ENCODE measurements at places on chromosomes 7 and 10.
A peak's percentile ranks its signal among the peaks of the same experiment; 100 is the strongest.

GRCh38 chr7:11701829-11702560 is 130.0 kb downstream of the THSD7A start:
- no peak for DNase-seq

DNA sequence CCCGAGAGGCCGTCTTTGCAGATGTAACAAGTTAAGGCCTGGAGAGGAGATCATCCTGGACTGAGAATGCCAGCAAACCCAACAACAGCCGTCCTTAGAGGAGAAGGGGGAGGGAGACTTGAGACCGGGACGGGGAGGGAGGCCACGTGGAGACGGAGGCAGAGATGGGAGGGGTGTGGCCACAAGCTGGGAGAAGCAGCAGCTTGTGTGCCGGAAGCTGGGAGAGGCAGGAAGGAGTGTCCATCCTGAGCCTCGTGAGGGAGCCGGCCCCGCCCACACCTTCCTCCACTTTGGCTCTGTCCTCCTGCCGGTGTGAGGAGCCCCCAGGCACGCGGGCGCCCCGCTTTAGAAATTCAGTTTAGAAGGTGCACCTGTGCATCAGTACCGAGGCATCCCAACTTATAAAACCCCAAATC is 95.7 kb downstream of the DNAJB6 start:
- peak; percentile 84 for DNase-seq

DNA sequence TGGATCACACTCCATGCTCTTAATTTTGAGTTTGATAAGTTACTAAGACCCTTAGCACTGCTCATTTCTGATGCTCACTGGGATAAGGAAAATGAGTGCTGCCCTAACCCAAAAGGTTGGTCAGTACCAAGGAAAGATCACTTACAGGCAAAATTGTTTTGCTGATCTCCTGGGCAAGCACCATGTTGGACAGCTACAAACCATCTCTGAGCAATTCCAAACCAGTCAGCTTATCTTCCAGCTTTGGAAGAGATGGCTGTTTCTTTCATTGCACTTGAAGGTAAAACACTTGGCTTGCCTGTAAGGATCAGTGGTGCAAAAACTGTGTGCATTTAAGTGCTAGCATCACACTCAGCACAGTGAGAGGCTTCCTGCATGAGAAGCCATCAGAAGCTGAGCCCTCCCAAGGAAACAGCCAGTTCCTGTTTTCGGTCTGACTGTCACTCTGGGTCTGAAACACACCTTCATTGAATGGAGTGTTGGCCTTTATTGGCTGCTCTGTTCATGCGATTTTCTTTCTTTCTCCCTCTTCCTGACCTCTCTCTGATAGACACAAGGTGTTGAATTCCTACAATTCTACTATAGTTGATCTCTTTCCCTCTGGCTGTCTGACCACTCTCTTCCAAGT is 126.4 kb upstream of the GHITM start:
- DNase-seq = no peak

- DNase-seq = peak; percentile 58
Observed at GRCh38 chr10:52308251-52309031, 5.6 kb upstream of the DKK1 start.

- no peak for DNase-seq
Observed at GRCh38 chr10:24318517-24318916, 109.6 kb downstream of the KIAA1217 start.

DNA sequence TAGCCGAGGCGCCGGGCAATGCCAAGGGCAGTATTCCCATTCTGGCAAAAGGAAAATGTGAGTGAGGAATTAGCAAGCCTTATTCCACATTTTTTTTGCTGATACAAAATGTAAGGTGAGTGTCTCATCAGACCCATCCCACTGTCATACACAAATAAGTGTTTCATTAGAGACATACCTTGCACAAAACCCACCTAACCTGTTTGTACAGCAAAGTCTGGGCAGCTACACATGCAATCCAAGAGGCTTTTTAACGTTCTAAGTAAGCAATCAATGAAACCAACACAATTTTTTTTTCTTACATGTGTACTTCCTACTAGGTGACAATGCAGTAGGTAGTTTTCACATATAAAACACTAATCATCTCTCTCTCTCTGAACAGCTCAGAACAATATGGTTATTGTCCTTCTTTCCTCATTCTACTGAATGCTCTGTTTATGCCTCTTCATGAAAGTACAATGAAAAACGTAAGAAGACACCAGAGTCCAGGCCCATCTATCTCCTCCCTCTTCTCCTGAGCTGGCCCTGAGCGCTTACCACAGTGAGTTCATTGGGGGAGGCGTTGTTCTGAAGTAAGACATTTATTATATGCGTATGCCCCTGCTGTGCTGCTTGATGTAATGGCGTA is 217.2 kb downstream of the ANK3 start:
- DNase-seq = no peak

- DNase-seq = no peak
Observed at GRCh38 chr7:106393564-106394251, 108.9 kb upstream of the NAMPT start.

- no peak for DNase-seq
Observed at GRCh38 chr7:74380720-74381119, 73.0 kb upstream of the GTF2IRD1 start.

- DNase-seq = no peak
Observed at GRCh38 chr7:105992905-105993304, 29.8 kb downstream of the CDHR3 start.

- DNase-seq = peak; percentile 28
Observed at GRCh38 chr10:64209561-64209960, 688.4 kb downstream of the REEP3 start.

GRCh38 chr7:70500261-70500660 is 631.7 kb upstream of the GALNT17 start:
- no peak for DNase-seq

GRCh38 chr7:149109969-149110368 is 16.2 kb downstream of the ZNF425 start:
- DNase-seq = no peak

DNA sequence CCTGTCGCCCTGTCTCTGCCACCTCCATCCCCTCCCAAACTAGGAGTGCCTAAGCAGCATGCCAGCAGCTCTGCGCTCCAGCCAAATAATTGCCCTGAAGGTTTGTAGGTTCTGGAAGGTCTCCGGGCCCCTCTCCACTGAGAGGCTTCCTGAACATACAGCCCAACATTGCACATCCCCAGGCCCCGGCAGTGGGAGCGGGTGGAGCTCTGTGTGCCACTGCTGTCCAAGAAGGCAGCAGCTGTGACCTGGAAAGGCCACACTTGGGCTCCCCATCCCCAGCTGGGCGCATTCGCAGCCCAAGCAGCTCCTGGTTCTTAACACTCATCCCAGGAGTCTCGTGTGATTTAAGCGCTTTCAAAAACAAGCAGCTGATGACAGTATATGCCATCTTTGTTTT is 95.7 kb downstream of the COL13A1 start:
- DNase-seq = no peak

- DNase-seq = no peak
Observed at GRCh38 chr10:90977855-90978486, 57.1 kb upstream of the ANKRD1 start.

- no peak for DNase-seq
Observed at GRCh38 chr10:132355754-132356153, 23.8 kb downstream of the LRRC27 start.

GRCh38 chr7:18425838-18426445 is 69.6 kb upstream of the HDAC9 start:
- DNase-seq = peak; percentile 18

GRCh38 chr7:130918129-130919052 is 184.4 kb upstream of the KLF14 start:
- no peak for DNase-seq

DNA sequence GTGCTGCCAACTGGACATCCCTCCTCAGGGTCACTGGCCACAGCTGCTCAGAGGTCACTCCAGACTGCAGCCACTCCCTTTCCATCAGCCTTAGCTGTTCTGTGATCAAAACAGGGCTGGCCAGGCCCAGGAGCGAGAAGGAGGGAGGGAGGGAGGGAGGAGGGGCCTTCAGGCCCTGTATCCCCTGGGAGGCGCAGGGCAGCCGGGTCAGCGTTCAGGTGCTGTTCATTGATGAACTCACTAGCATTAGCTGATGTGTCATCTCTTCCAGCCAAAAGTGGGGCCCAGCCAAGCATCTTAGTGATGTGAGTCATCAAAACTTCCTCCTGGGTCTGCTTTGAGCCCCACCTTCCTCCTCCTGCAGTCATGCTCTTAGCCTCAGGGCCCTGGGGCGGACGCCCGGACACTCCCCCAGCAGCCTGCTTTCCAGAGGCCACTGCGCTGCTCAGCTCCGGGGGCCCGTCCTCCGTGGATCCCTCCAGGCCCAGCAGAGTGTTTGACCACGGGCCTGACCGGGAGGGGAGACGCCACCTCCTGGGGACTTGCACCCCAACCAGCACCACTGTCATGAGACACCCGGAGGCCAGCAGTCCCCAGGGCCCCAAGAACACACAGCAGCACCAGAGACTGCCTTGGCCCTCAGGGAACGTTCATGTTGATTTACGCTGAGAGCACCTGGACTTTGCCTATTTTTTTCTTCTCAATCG is 149.2 kb downstream of the PRKAG2 start:
- peak; percentile 86 for DNase-seq

DNA sequence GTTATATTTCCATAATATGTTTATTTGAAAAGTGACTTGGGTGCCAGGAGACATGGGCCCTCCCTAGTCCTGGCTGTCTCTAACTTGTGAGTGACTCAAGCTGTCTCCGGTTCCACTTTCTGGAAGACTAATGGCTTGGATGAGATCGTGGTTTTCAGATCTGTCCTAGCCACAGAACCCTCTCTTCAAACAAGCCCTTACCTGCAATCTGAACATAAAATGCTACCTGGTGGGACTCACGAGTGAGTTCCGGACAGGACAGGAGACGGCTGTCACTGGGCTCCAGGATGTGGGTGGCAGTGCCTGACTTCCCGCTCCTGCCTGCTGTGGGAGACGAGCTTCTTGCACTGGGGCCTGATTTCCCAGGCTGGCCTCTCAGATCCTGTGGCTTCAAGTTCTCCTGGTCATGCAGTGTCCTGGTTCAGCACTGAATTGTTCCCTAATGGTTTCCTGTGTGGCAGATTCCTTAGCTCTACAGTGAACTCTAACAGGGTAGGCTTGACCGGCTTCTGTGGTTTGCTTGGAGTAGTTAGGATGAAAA is 26.0 kb upstream of the PFKFB3 start:
- no peak for DNase-seq
